ENCODE measurements at places on chromosomes 3 and 15. TPM values are rescaled to one million over a fixed set of nuclear protein-coding genes. Genes with fewer than 3 reads are reported as not detected.

ACVR2B gene
- 2.6 TPM for total RNA-seq

HIGD2B gene
- not detected for total RNA-seq

GABRR3 gene
- total RNA-seq: not detected

CTDSPL2 gene
- total RNA-seq: 17.7 TPM

ALDH1A3 gene
- total RNA-seq: 24.7 TPM

Data from A549 treated with DMSO at 1 μM for 4 hours (cell line).